Liver (tissue), 10 donors: ENCODE measurements at places on chromosomes 1 and 21. TPM values are rescaled to one million over a fixed set of nuclear protein-coding genes. Genes with fewer than 3 reads are reported as not detected.

DNA sequence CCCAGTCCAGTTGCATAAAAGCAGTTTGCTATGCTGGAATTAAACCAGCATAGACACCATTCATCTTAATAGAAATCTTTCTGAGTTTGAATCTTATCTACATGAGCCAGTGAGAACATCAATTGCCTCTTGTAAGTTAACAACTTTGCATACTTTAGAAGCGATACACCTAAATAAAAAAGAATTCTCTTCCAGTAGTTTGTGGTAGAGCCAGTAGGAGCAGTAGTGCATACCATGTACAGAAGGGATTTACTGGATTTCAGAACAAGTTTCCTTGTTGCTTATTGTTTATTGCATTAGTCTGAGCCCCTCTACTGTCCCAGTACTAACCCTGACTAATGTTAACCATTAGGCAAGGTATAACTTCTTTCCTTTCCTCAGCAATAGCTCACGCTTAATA, 313.1 kb downstream of the TGFB2 start:
- no peak for DNase-seq
- H3K36me3 ChIP-seq = no peaks in the 10 kb centered on the region
- no peak overlapping the region for H3K4me3 ChIP-seq
- no peaks in the 10 kb centered on the region for H3K27me3 ChIP-seq

- H3K27me3 ChIP-seq = no peaks in the 10 kb centered on the region
- H3K4me3 ChIP-seq = peak within 1 kb of the TSS; percentile 83
- H3K36me3 ChIP-seq = no peaks in the 10 kb centered on the region
- no peak within 1 kb of the TSS for H3K27ac ChIP-seq
- peaks cover 3% of the 10 kb centered on the region for H3K4me1 ChIP-seq
- peak; percentile 57 for DNase-seq
Observed at GRCh38 chr1:109509176-109510134, at the start of gene AMIGO1. Gene AMIGO1 (minus strand): TSS chr1:109509727. CDS start chr1:109508912, 815 bp downstream.

- no peak for DNase-seq
- no peak overlapping the region for H3K27ac ChIP-seq
- no peaks in the 10 kb centered on the region for H3K27me3 ChIP-seq
- H3K4me1 ChIP-seq = no peaks in the 10 kb centered on the region
- no peak overlapping the region for H3K4me3 ChIP-seq
Observed at GRCh38 chr1:245404527-245404926, 249.7 kb downstream of the KIF26B start.

DNA sequence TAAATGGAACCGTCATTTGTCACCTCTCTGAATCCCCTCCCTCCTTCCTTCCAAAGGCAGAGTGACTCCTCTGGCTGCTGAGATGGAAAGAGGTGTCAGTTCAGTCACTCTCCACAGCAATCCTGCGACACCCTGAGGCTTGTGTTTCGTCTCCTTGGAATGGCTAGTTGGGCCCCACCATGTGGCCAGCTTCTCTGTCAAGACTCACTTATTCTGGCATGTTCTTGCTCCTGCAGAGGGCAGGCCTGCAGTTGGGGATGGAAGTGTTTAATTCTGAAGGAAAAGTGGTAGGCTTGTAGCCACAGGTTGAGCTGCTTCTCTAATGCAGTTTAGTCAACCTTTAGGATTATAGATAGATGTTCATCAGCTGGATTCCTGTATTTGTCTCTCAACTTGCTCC, 149.6 kb downstream of the LMO4 start:
- H3K4me1 ChIP-seq = no peaks in the 10 kb centered on the region
- no peak for DNase-seq
- no peak overlapping the region for H3K4me3 ChIP-seq
- no peaks in the 10 kb centered on the region for H3K36me3 ChIP-seq
- H3K27me3 ChIP-seq = no peaks in the 10 kb centered on the region
- H3K27ac ChIP-seq = no peak overlapping the region

- DNase-seq = no peak
- no peak overlapping the region for H3K4me3 ChIP-seq
- no peaks in the 10 kb centered on the region for H3K4me1 ChIP-seq
- no peaks in the 10 kb centered on the region for H3K36me3 ChIP-seq
Observed at GRCh38 chr1:58204284-58204683, 342.2 kb downstream of the OMA1 start.

- H3K27ac ChIP-seq = no peak overlapping the region
- no peak overlapping the region for H3K4me3 ChIP-seq
- H3K4me1 ChIP-seq = no peaks in the 10 kb centered on the region
- no peaks in the 10 kb centered on the region for H3K27me3 ChIP-seq
- H3K36me3 ChIP-seq = no peaks in the 10 kb centered on the region
Observed at GRCh38 chr1:101748077-101748476, 248.6 kb downstream of the OLFM3 start.

DNA sequence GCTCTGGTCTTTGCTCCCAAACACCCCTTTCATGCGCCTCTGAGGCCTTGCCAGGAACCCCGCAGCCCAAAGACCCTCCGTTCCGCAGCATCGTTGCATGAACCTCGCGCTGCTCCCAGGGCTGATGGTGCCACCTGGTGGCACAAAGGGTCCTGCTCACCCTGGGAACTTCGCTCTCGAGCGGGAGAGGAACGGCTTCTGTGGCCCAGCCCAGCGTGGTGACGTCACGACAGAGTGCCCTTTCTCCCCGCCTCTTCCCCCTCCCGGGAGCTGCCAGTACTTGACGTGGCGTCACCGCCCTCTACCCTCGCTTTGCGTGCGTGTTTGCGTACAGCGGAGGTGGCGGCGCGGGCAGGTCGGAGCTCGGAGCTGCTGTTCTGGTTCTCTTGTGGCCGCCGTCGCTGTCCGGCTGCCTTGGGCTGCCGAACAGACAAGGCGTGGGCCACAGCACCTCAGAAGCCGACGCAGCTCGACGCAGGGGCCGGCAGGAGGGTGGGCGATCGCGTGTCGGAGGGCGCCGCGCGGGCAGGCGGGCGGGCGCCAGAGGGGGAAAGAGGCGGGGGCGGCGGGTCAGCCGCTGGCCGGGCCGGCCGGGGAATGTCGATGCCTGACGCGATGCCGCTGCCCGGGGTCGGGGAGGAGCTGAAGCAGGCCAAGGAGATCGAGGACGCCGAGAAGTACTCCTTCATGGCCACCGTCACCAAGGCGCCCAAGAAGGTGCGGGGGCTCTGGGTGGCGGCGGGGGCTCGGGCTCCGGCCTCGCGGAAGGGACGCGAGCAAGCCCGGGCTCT, at the start of gene AHCYL1:
Gene AHCYL1, plus strand, starts transcription at position 310 of the 791 bp plus-strand sequence. Its CDS starts 288 bp downstream, at position 598.
- H3K27me3 ChIP-seq = no peaks in the 10 kb centered on the region
- peak; percentile 99 for DNase-seq
- H3K36me3 ChIP-seq = no peaks in the 10 kb centered on the region

- DNase-seq = no peak
- H3K27ac ChIP-seq = no peak overlapping the region
- no peaks in the 10 kb centered on the region for H3K4me1 ChIP-seq
- H3K4me3 ChIP-seq = no peak overlapping the region
- H3K27me3 ChIP-seq = no peaks in the 10 kb centered on the region
- H3K36me3 ChIP-seq = no peaks in the 10 kb centered on the region
Observed at GRCh38 chr1:10779841-10780240, 16.6 kb downstream of the CASZ1 start.

- no peaks in the 10 kb centered on the region for H3K36me3 ChIP-seq
- H3K27me3 ChIP-seq = no peaks in the 10 kb centered on the region
- DNase-seq = no peak
- H3K27ac ChIP-seq = no peak overlapping the region
Observed at GRCh38 chr1:98260839-98261238, 340.0 kb upstream of the DPYD start.

DNA sequence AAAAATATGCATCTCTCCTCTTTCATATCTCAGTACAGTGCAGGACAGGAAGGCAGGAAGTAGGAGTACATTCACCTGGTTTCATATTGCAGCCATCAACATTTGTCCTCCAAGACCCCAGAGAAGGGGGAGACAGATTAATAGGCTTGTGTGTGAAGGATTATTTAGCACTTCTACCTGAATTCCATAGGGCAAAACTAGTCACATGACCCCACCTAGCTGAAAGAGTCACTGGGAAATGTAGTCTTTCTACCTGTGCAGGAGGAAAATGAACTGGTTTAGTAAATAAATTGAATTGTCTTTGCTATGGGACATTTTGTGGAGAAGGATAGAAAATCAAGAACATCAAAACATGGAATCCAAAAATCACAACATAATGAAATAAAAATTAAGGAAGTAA, 13.9 kb upstream of the TRIM33 start:
- no peak for DNase-seq
- no peaks in the 10 kb centered on the region for H3K36me3 ChIP-seq
- no peak overlapping the region for H3K4me3 ChIP-seq
- no peaks in the 10 kb centered on the region for H3K4me1 ChIP-seq

DNA sequence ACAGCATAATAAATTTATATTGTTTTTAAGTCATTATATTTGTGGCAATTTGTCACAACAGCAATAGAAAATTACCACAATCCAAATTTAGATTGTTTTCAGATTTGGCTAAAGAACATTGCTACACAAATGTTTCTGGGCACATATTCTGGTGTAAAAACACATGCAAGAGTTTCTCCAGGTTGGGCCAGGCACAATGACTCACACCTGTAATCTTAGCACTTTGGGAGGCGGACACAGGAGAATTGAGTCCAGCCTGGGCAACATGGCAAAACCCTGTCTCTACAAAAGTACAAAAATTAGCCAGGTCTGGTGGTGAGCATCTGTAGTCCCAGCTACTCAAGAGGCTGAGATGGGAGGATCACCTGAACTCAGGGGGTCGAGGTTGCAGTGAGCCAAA, 8.4 kb downstream of the ERO1B start:
- no peak overlapping the region for H3K27ac ChIP-seq
- no peak overlapping the region for H3K4me3 ChIP-seq
- DNase-seq = no peak
- H3K36me3 ChIP-seq = no peaks in the 10 kb centered on the region
- H3K4me1 ChIP-seq = no peaks in the 10 kb centered on the region

GRCh38 chr1:42403880-42404400, 23.3 kb downstream of the RIMKLA start:
- H3K27me3 ChIP-seq = no peaks in the 10 kb centered on the region
- no peak for DNase-seq
- no peak overlapping the region for H3K27ac ChIP-seq
- no peaks in the 10 kb centered on the region for H3K36me3 ChIP-seq

DNA sequence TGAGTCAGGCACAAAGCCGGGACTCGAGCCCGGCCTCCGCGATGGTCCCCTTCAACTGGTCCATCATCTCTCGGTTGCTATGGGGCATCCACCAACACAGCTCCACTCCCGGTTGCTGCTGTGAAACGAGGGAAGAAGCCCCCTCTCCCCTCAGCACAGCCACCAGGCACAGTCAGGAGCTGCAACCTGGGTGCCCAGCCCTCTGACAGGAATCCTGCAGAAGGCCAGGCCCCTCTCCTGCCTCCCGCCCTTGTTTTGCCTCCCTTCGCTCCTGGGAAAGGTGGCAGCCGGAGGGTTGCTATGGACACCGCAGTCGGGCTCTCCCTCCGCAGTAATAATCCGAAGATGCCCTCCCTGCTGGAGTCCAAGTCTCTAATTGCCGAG, 8.9 kb upstream of the KCNN3 start:
- H3K27me3 ChIP-seq = no peaks in the 10 kb centered on the region
- H3K27ac ChIP-seq = no peak overlapping the region
- H3K4me3 ChIP-seq = no peak overlapping the region
- peaks cover 10% of the 10 kb centered on the region for H3K4me1 ChIP-seq

DNA sequence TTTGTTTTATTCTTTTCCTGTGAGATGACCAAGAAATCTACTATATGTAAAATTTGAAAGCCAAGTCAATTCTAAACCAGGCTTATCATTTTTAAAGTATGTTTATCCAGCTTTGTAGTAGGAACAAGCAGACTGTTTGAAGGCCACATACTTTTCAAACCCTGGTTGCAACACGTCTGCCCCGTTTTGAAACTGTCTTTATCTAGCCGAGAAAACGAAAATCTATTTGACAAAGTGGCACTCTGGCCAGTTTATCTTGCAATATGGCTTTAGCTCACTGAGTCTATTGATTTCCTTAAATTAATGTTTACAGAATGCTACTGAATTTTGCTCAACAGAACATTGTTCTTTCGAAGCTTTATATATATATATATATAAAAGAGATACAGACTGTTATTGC, 39.7 kb downstream of the PROX1 start:
- H3K27ac ChIP-seq = peak overlapping the region; percentile 50
- H3K36me3 ChIP-seq = peaks cover 3% of the 10 kb centered on the region
- H3K4me1 ChIP-seq = peaks cover 58% of the 10 kb centered on the region
- no peak for DNase-seq
- H3K27me3 ChIP-seq = no peaks in the 10 kb centered on the region

DNA sequence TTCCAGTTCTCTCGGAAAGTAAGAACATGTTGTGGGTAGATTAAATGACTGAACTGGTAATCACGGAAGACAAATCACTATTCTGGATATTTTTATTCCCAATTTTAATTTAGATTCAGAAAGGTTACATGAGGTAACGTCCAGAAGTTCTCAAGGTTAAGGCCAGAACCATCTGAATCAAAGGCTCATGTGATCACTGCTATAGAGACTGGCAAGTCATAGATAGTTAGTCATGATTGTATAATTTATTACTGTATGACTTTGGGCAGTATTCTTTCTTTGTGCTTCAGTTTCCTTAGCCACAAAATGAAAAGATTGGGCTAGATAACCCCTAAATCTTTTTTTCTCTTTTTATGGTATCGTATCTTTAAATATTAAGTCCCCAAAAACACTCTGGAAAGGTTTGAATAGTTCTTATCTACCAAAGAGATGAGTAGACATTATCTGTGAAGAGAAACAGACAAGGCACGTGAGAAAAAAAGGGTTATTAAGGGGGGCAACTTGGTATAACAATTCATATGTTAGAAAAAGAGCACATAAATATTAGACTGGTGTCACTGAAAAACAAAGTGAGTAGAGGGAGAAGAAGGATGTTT, 241.0 kb downstream of the PTPRC start:
- no peaks in the 10 kb centered on the region for H3K4me1 ChIP-seq
- DNase-seq = no peak
- H3K27me3 ChIP-seq = no peaks in the 10 kb centered on the region
- H3K36me3 ChIP-seq = no peaks in the 10 kb centered on the region
- no peak overlapping the region for H3K27ac ChIP-seq
- H3K4me3 ChIP-seq = no peak overlapping the region

DNA sequence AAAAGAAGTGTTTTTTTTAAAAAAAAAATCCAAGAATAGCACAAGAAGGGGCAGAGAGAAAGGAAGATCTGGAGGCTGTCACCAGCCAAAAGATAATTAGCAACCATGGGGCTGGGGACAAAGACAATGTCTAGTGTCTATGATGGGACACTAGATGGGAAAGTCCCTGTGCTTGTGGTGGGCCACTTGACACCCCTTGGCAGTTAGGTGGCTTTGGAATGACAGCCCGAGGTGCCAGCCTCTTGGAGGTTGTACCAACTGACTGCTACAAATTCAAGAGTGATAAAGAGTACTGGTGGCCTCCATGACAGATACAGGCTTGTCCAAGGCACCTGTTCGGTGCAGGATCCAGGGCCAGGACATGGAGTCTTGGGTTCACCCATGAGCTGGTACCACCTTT, 21.6 kb downstream of the ATP2B4 start:
- peaks cover 3% of the 10 kb centered on the region for H3K4me1 ChIP-seq
- H3K27ac ChIP-seq = no peak overlapping the region
- no peaks in the 10 kb centered on the region for H3K36me3 ChIP-seq
- DNase-seq = no peak
- H3K27me3 ChIP-seq = no peaks in the 10 kb centered on the region

GRCh38 chr1:147895123-147895522, 7.5 kb upstream of the GJA8 start:
- H3K27me3 ChIP-seq = no peaks in the 10 kb centered on the region
- no peak overlapping the region for H3K27ac ChIP-seq
- H3K36me3 ChIP-seq = no peaks in the 10 kb centered on the region
- peaks cover 10% of the 10 kb centered on the region for H3K4me1 ChIP-seq

Gene AUNIP
- 9.0 TPM for total RNA-seq

Gene TMEM200B
- 4.5 TPM for total RNA-seq

Gene TMCO4
- total RNA-seq = 9.5 TPM

Gene DMRTB1
- total RNA-seq = not detected

Gene KRTAP7-1
- not detected for total RNA-seq

Gene TCHH
- total RNA-seq = 0.33 TPM

Gene LRRC8C
- total RNA-seq = 3.5 TPM

Gene KCNJ9
- total RNA-seq = not detected

Gene RHCE
- total RNA-seq = 0.92 TPM

Gene PRAMEF4
- total RNA-seq = not detected
